ENCODE measurements at places on chromosomes 6 and 20.

DNA sequence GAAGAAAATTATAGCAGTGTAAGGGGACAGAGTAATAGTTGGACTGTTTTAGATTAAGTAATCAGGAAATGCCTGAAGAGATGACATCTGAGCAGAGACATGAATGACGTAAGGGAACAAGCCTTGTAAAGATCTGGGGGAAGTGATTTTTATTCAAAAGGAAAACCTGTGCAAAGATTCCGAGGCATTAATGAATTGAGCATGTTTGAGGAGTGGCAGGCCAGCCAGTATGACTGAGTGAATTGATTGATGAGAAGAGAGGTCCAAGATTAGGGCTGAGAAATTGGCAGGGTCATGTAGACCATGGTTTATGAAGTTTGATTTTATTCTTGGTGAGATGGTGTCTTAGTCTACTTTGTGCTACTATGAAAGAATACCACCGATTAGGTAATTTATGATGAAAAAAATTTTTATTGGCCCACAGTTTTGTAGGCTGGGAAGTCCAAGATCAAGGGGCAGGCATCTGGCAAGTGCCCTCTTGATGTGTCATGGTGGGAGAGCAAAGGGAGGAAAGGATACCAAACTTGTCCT lies 95.1 kb downstream of the LIN28B start:
- no peak for DNase-seq

DNA sequence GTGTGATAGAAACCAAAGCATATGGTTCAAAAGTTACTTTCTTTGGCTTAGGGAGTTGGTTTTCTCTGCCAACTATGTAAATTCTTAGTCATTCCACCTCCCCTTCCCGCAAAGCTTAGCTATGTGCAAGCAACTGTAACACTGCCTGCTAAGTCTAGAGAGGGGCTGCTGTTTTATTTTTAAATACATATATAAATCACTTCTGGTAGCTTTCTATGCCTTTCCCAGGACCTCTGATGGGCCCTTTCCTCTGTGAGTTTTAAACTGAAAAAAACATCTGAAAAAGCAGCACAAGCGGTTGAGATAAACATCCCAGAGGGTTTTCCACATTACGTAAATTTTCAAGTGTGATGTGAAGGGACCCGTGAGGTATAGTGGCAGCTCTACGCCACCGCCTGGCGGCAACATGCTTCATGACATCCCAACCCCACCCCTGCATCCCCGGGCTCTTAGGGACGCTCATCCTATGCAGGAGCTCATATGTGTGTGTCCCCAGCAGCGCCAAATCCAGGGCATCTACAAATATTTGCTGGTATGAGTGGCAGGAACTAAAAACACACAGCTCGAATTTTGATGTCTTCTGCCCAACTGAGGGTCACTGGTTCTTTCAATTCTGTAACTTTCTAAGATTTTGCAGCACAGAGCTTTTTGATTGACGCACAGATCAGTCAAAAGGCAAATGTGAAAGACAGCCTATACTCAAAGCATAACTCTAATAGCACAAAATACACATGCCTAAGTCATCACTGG lies 12.7 kb downstream of the SAYSD1 start:
- no peak for DNase-seq

- no peak for DNase-seq
These were observed 3.4 kb downstream of the ZNF512B start for GRCh38 chr20:63966172-63966943.

GRCh38 chr20:25025986-25026605 lies 31.8 kb downstream of the ACSS1 start:
- DNase-seq = no peak

DNA sequence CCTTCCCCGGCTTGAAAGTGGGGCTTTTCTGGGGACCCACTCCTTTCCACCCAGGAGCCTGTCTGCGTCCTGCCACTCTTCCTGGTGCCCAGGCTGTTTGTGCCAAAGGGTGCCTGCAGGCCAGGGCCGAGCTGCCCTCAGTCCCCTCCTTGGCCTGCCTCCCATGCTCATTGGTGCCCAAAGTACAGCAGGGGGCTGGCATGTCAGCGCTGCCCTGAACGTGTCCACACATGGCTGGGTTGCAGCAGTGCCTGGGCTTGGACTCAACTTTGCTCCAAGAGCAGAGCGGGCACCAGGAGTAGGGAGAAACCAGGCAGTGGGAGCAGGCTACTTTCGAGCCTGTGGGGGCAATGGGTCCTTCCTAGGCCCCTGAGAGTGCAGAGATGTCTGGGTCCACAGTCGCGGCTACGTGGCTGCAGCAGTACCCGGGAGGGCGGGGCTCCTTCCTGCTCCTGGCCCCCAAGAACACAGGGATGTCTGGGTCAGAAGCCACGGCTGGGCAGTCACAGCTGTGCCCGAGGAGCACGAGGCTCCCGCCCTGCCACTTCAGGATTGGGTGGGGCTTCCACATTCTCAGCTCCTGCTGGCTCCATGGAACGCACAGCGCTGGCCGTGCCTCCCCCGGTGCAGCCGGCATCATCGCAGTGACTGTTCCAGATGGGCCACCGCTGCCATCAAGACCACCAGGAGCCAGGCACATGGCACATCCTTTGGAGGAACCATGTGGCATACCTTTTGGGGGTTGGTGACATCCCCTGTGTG lies 50.0 kb upstream of the CLDN20 start:
- DNase-seq = no peak

DNA sequence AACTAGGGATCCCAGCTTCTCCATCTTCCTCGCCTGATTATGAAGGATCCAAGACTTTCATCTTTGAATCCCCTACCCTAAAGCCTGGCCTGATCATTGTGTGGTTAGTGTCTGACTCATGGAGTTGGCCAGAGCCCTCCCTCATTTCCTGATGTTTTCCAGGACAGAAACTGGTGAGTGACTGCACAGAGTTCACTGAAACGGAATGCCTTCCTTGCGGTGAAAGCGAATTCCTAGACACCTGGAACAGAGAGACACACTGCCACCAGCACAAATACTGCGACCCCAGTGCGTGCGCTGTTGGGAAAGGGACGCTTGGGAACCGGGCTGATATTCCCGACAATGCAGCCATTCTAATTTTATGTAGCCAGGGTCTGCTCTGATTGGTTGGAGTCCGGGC lies 4.0 kb downstream of the CD40 start:
- DNase-seq = no peak

DNA sequence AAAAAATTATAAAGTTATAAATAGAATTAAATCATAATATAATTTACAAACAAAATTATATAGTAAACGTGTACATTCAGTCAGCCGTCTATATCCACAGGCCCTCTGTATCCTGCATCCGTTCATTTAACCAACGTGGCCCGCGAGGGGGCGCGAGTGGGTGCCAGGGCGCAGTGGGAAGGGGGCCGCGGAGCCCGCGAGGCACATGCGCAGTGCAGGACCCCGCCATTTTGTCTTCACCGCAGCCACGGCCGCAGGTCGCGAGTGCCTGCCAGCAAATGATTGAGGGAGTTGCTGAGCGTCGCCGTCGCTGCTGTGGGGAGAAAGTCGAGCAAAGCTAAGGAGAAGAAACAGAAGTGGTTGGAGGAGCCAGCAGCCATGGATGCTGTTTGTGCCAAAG lies 53.4 kb upstream of the ECI2 start:
- DNase-seq = no peak

GRCh38 chr6:5529733-5530132 lies 268.4 kb downstream of the FARS2 start:
- no peak for DNase-seq

DNA sequence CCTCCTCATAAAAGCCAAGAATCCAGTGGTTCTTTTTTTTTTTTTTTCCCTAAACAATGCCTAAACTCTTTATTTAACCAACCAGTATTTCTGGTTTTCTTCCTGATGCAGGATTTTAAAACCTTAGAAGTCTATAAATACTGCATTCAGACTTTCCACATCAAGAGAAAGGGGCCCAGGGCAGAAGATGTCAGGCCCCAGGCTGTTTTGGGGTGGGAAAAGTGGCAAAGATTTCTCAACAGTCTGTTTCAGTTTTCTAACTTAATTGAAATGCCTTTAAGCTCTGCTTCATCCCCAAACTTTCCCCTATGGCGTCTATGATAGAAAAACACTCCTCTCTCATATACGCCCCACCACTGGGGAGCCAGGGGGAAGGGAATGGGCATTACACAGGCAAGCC lies 33.1 kb downstream of the QRSL1 start:
- DNase-seq = no peak

DNA sequence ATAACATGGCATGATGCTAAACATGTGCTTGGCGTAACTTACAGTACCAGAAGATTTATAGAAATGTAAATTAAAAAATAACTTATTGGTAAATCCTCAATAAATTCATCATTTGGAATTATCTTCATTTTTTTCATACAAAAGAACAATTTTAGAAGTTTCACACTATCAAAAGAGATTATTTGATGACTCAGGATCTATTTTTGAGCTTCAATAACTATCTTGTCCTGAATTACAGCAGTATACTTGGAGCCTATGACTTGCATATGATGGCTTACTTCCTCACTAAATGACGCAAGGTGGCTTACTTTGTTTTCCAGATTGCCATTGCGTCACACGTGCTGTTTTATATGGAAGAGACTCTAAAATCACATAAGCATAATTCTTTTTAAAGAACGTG lies 49.2 kb downstream of the KHDRBS2 start:
- DNase-seq = no peak

GRCh38 chr20:6740096-6740495 lies 27.4 kb upstream of the BMP2 start:
- DNase-seq = no peak

- DNase-seq = no peak
These were observed 19.1 kb upstream of the CD93 start for GRCh38 chr20:23105193-23105592.

- no peak for DNase-seq
These were observed 131.8 kb downstream of the NFATC2 start for GRCh38 chr20:51410586-51411325.

GRCh38 chr6:28982476-28983266 lies 22.4 kb downstream of the ZNF311 start:
- DNase-seq = peak; percentile 9

DNA sequence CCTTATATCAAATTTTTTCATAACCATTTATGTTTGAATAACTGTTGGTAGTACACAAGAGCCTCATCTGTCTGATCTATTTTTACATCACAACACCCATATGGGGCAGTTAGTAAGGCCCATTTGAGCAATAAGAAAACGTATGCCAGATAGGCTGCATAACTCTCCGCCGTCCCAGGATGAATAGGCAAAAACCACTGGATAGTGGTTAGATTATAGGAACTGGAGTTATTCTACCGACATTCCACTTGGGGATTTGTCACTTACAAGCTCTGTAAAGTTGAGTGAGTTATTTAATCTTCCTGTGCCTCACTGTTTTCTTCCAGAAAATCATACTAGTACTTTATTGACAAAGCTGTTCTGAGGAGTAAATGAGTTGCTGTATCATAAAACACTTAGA lies 881.9 kb downstream of the QKI start:
- DNase-seq = no peak

- peak; percentile 75 for DNase-seq
These were observed 16.8 kb upstream of the ARFGEF2 start for GRCh38 chr20:48904566-48905296.

- no peak for DNase-seq
These were observed 174.7 kb downstream of the BMP7 start for GRCh38 chr20:57091748-57092111.

DNA sequence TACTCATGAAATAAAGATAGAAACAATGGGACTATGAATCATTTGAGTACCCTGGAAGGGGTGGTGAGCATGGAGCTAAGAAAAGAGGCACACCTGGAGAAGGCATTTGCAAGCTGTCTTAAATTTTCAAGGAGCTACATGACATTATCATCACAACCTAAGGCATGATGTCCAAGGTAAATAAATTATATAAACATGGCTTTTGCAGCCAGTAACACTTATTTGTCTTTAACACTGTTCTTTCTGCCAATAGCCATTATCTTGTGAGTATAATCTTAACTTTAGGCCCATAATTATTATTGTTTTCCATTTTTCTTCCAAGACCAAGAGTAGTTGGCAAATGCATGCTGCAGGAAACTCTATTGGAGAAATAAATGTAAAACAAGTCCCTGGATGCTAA lies 63.7 kb downstream of the ALDH5A1 start:
- no peak for DNase-seq

GRCh38 chr6:136173519-136174507 lies 76.3 kb downstream of the MTFR2 start:
- DNase-seq = no peak

DNA sequence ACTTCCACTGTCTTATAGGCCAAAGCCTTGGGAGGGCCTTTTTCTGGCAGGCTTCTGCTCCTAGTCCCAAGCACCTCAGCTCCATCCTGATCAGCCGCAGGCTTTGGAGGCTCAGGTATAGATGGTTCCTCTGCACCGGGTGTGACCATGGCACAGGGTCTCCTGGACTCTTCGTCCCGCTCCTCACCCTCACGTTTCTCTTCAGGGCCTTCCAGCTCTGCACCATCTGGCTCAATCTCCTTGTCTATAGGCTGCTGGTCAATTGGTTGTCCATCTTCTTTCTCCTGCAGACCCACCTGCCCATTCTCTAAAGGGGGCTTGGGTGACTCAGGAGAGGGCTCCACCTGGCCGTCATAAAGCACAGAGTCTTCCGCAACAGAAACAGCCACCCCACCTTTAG lies 37.0 kb downstream of the BFSP1 start:
- DNase-seq = no peak

- no peak for DNase-seq
These were observed 304.2 kb downstream of the ADGRG6 start for GRCh38 chr6:142605922-142606485.

- DNase-seq = no peak
These were observed 314.5 kb downstream of the EYA4 start for GRCh38 chr6:133555685-133556084.

DNA sequence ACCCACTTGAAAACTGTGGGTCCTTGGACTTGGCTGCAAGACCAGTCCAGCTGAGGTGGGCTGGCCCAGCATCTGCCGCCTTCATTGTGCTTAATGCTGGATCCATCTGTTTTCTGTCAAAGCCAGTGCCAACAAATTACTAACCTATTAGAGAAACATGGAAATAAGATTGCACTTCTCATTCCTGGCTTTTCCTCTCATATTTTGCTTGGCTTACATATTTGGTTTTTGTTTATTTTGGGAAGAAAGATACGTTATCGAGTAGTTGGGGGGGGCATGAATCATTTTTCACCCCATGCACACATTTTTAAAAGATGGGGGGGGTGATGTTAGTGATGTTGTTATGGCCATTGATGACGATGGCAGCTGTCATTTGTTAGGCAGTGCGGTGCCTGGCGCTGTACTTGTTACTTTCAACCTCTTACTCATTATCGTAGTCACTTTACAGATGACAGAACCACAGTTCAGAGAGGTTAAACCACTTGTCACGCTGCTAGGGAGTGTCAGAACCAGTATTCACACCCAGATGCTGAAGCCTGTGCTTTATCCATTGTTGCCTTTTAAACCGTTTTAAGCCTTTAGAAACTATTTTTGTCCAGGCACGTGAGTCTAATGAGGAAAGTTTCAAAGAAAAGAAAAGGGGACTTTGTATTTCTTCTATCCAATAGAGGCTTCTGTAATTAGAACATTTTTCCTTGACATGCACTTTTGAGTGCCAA lies 180.0 kb downstream of the TMEM242 start:
- DNase-seq = peak; percentile 42
